ENCODE measurements at places on chromosomes 4 and X.

GRCh38 chr4:27836523-27836922 is 975.9 kb downstream of the STIM2 start:
- no peak for DNase-seq

GRCh38 chr4:3401436-3402171 is 40.2 kb upstream of the HGFAC start:
- DNase-seq, result no peak

DNA sequence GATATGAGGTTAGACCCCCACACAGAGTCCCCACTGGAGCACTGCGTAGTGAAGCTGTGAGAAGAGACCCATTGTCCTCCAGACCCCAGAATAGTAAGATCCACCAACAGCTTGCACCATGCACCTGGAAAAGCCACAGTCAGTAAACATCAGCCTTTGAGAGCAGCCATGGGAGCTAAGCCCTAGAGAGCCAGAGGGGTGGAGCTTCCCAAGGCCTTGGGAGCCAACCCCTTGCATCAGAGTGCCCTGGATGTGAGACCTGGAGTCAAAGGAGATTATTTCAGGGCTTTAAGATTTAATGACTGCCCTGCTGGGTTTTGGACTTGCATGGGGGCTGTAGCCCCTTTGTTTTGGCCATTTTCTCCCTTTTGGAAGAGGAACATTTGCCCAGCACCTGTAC is 35.7 kb downstream of the HSD17B13 start:
- DNase-seq, result no peak

- DNase-seq, result no peak
Observed at GRCh38 chr4:78379991-78380729, 171.4 kb upstream of the ANXA3 start.

DNA sequence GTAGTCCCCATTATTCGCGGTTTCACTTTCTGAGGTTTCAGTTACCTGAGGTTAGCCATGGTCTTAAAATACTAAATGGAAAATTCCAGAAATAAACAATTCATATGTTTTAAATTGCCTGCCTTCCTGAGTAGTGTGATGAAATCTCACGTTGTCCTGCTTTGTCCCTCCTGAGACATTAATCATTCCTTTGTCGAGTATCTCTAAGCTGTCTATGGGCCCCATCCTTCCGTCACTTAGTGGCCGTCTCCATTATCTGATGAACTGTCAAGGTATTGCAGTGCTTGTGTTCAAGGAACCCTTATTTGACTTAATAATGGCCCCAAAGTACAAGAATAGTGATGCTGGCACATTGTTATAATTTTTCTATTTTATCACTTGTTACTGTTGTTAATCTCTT is 94.8 kb downstream of the ADGRL3 start:
- DNase-seq, result no peak

GRCh38 chr4:140130677-140131076 is 23.3 kb downstream of the MAML3 start:
- DNase-seq, result no peak

DNA sequence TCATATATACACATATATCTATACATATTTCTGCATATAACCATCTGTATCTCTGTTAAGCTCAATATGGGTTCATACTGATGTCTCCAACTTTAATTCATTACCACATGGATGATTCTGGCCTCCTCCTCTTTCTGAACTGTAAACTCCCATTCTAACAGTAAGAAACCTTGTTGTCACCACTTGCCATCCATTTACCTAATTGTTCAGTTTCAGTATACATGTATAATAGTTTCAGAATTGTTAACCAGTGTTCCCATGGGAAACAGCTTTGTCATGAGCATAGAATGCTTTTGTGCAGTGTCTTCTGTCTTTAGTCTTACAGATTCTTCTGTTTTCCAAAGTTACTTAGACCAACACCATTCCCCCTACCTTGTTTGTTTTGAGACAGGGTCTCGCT is 35.9 kb downstream of the SLC9A6 start:
- no peak for DNase-seq

All from activated T-cell treated with anti-CD3 and anti-CD28 coated beads, Interleukin-2, amount 50 U/mL, for 4 hours (primary cell).